ENCODE measurements at places on chromosomes 4 and X. TPM values are rescaled to one million over a fixed set of nuclear protein-coding genes. Genes with fewer than 3 reads are reported as not detected.

CYSLTR1 gene
- 0.94 TPM for total RNA-seq

STAP1 gene
- total RNA-seq: not detected

CT45A3 gene
- total RNA-seq: not detected

DNA sequence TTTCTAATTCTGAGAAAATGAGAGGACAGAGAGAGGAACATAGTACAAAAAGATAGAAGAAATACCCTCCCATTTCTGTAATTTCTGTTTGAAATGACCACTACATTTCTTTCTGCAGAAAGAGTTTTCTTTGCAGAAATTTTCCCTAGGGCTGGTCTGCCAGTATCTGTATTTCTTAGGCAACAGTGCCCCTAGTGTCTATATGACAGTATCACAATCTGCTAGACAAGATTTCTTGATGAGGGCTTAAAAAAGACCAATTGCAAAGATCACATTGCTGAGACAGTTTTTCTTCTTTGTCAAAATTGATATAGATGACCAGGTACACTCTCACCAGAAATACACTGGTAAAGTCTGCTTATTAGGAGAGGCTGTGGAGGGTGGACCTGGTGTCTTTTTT, 81.0 kb upstream of the ZDHHC15 start:
- no peaks in the 10 kb centered on the region for H3K27me3 ChIP-seq
- H3K4me3 ChIP-seq: no peak overlapping the region
- H3K27ac ChIP-seq: no peak overlapping the region

DNA sequence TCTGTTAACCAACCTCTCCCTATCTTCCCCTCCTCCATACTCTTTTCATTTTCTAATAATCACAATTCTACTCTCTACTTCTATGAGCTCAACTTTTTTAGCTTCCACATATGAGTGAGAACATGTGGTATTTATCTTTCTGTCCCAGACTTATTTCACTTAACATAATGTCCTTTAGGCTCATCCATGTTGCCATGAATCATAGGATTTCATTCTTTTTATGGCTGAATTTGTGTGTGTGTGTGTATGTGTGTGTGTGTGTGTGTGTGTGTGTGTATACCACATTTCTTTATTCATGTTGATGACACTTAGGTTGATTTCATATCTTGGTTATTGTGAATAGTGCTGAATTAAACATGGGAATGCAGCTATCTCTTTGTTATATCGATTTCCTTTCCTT, 37.4 kb downstream of the RUFY3 start:
- H3K27me3 ChIP-seq: no peaks in the 10 kb centered on the region
- H3K27ac ChIP-seq: no peak overlapping the region
- peaks cover 21% of the 10 kb centered on the region for H3K36me3 ChIP-seq
- H3K4me1 ChIP-seq: no peaks in the 10 kb centered on the region

GRCh38 chr4:107603430-107603829, 116.6 kb downstream of the PAPSS1 start:
- no peak for DNase-seq
- H3K4me1 ChIP-seq: no peaks in the 10 kb centered on the region
- no peak overlapping the region for H3K27ac ChIP-seq
- no peaks in the 10 kb centered on the region for H3K27me3 ChIP-seq
- H3K4me3 ChIP-seq: no peak overlapping the region

- DNase-seq: no peak
- H3K4me3 ChIP-seq: no peak overlapping the region
- no peaks in the 10 kb centered on the region for H3K36me3 ChIP-seq
- H3K27me3 ChIP-seq: no peaks in the 10 kb centered on the region
- H3K27ac ChIP-seq: no peak overlapping the region
These were observed 53.6 kb downstream of the CORIN start for GRCh38 chr4:47784222-47784621.

- H3K4me1 ChIP-seq: no peaks in the 10 kb centered on the region
- H3K36me3 ChIP-seq: no peaks in the 10 kb centered on the region
- H3K4me3 ChIP-seq: no peak overlapping the region
- H3K27me3 ChIP-seq: no peaks in the 10 kb centered on the region
- no peak for DNase-seq
- no peak overlapping the region for H3K27ac ChIP-seq
These were observed 10.0 kb downstream of the TREX2 start for GRCh38 chrX:153435845-153436244.

DNA sequence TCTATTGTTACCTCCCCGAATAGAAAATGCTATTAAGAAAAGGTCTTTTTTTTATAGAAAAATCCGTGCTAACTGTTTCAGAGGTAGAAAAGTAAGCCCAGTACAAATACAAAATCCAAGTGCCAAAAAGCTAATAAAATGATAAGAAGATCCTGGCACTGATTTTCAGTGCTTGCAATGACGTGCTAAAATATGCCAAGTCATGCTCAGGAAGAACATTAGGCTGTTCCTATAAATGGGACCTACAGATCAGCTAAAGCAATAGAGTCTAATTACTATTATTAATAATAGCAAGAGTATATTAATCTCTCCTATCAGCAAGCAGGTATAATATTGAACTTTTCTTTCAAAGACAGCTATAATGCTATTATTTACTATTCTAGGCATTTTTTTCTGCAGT, 305.8 kb downstream of the PPARGC1A start:
- H3K27ac ChIP-seq: no peak overlapping the region
- no peak overlapping the region for H3K4me3 ChIP-seq
- no peaks in the 10 kb centered on the region for H3K27me3 ChIP-seq
- no peak for DNase-seq
- H3K4me1 ChIP-seq: no peaks in the 10 kb centered on the region

DNA sequence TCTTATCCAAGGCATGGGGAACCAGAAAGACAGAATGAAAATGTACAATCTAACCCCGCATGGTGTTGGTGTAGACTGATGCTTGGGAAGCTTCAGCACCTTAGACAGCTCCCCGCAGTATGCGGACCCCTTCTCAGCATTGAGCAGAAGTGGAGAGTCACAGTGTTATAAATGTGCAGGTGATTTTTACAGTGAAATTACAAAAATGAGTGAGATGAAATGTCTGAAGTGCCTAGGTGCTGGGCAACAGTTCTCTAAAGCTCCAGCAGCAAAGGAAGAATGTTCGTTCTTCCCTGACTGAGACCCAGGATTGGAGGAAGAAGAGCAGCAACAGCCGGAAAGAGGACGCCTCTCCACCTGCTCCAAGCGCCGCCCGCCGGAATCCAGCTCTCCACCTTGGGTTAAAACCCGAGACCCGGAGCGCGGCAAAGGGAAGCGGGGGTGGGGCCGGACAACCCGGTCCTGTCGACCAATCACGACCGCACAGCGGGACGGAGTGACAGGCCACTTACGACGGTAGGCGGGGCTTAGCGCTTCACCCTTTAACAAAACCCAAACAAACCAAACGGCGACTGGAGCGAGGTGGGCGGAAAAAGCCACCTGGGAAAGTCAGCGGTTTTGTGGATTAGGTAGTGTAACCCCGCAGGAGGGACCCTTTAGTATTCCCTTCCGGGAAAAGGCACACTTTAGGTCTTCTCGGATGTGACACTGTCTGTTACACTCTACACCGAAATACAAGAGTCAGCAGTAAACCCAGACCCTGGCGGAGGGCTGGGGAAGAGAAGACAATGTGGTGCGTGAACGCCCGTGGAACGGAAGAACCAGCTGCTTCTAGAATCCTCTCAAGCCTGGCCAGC, at the start of gene GLRA3:
TSS of gene GLRA3 (minus strand) at position 403 of the 857 bp plus-strand sequence. CDS start 436 bp downstream, outside the sequence.
- no peaks in the 10 kb centered on the region for H3K36me3 ChIP-seq
- no peak within 1 kb of the TSS for H3K4me3 ChIP-seq
- no peak within 1 kb of the TSS for H3K27ac ChIP-seq

DNA sequence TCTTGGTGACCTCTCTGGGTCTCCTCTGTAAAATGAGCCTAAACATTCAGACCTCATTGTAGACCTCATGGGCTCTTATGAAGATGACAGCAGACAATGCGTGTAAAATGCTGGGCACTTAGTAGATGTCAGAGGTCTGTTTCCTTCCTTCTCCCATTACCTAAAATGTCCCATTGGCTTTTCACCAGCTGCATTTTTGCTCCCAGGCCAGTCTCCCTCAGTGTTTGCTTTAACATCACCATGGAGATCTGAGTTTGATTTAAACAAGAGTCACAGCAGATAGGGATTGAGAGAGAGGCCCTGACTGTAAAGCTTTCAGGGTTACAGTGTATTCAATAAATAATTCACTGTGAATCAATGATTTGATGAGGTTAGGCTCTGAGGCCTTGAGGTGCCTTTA, 24.3 kb downstream of the PSAPL1 start:
- no peak overlapping the region for H3K27ac ChIP-seq
- no peak for DNase-seq
- no peaks in the 10 kb centered on the region for H3K4me1 ChIP-seq
- H3K4me3 ChIP-seq: no peak overlapping the region
- H3K36me3 ChIP-seq: no peaks in the 10 kb centered on the region
